ENCODE measurements at places on chromosomes 7 and 10.

GRCh38 chr10:77873536-77874380 is 52.8 kb downstream of the DLG5 start:
- DNase-seq: peak; percentile 86

DNA sequence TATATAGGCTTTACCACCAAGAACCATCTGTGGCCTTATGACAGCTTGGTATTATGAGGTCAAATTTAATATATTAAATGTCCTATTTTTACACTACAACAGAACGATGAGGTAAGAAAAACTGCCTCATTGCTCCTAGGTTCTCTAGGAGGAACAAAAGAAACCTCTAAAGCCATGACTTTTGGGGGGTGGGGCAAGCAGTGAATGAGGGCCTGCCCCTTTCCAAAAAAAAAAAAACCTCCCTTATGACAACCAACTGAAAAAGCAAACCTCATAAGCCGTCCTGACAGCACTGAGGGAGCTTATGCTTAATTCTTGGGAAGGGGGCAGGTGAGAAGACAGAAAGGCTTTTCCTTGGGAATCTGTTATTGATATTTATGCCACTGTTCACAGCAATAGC is 116.6 kb downstream of the KMT2E start:
- DNase-seq: no peak

DNA sequence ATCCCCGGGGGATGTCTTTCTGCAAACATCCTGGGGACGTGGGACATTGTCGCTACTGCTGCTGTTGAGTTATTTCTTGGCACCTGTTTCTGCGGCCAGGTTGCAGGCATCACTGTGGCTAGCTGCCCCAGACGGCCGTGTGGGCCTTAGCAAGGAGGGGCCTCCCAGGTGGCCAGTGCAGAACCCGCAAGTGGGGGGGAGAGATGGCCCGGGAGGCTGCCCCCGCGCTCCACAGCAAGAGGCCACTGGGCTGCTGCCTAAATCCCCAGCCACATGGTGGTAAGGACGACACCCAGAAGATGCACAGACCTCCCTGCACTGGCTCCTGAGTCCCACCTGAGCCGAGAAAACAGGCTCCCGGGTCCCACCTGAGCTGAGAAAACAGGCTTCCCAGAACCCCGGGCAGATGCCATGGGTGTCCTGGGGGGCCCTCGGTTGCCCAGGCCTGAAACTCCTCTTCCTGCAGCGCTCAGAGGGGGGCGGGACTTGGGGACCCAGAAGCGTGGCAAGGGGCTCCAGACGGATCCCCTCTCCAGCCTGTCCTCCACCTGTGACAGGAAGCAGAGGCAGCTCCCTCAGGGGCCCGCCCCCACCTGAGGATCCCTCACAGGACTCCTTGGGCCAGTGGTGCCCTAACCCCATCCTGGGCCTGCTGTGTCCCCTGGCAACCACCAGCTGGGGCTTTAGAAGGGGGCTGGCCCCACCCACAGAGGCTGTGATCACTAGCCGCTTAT is 952 bp upstream of the MAFK start:
- no peak for DNase-seq

DNA sequence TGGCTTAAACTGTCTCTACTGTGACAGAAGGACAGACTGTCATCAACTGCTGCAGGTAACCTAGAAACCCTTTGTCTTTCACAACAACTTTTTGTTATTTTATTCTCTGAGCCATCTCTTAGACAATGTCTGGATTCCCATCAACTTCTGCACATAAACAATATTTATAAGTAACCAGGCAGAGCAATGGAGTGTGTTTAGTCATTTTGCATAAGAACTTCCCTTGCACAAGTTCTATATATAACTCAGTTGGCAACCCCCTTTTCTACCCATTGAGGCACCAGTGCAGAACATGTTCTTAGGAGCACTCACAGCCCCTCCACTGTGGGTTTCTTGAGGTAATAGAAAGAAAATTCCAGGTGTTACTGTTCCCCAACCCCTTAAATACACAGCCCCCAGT is 65.0 kb upstream of the IL6 start:
- DNase-seq: no peak

- DNase-seq: peak; percentile 53
Observed at GRCh38 chr7:1978656-1979590, 253.8 kb downstream of the MAD1L1 start.

- DNase-seq: no peak
Observed at GRCh38 chr7:23864973-23865372, 155.0 kb downstream of the STK31 start.

DNA sequence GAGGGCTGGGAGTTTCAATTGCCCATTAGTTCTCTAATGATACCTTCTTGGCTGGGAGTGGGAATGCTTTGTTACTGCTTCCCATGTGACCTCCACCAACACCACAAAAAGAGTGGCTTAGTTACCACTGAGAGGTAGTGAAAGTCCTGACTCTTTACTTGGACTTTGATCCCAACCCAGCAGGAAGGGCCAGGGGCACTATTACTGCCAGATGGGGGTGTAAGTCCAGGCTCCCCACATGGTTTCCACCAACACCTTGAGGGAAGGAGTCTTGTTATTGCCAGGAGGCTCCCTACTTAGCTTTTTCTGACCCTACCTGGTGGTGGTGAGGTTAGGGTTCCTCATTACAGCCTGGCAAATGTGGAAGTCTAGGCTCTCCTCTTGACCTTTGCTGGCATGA is 11.4 kb downstream of the GGCT start:
- DNase-seq: no peak

DNA sequence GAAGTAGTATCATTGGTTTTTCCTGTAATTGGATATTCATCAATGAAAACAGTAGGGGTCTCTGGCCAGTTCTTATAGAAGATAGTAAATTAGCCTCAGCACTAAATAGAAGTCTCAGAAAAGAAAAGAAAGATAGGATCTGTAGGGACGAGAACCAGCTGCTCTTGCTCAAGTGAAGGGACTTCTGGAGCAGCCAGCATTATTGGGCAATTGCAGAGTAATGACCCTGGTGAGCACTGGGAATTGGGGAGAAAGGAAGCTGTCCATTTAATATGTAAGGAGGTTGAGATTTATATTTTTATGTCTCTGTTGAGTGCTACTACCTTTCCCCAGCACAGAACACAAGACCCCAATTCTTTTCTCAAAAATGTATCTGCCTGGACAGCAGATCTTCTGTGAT is 61.2 kb upstream of the WNT16 start:
- DNase-seq: no peak

- DNase-seq: no peak
Observed at GRCh38 chr10:78066728-78067430, 33.2 kb downstream of the RPS24 start.

DNA sequence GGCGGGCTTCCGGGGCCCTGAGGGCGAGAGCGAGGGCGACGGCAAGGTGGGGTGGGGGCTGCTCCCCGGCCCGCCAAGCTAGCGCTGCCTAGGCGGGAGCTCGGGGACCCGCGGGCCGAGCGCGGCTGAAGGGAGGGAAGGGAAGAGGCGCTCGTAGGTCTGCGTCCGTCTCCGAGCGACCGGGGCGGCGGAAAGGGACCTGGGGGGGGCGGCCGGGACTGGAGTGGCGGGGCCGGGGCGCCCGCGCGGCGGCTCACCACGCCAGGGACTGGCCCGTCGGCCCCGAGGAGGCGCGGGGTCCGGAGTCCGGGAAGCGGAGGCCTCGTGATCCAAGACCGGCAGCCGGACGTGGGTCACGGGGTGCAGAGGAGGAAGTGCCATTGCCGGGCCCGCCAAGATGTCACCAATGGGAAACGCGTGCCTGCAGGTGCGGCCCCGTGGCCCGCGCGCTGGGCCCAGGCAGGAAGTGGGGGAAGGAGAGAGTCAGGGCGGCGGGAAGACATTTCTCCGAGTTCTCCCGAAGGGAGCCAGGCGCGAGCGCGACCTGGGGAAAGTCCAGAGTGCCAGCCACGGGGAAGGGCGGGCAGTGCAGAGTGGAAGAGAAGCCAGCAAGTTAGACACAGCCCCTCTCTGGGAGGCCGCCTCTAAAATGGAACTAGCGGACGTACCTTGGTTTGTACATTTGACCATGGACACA is 11.9 kb downstream of the HNRNPF start:
- peak; percentile 86 for DNase-seq
